Lung (tissue), 17 donors: ENCODE measurements at places on chromosomes 11 and 22. TPM values are rescaled to one million over a fixed set of nuclear protein-coding genes. Genes with fewer than 3 reads are reported as not detected.

The MTMR2 gene
- polyA plus RNA-seq = 15.1 TPM

The CASP12 gene
- 0.15 TPM for polyA plus RNA-seq

The FOLR2 gene
- 11.2 TPM for polyA plus RNA-seq

The OR52A1 gene
- polyA plus RNA-seq = not detected

The ALDH3B2 gene
- 2.6 TPM for polyA plus RNA-seq

The ANKRD13D gene
- 55.8 TPM for polyA plus RNA-seq

The C11orf86 gene
- not detected for polyA plus RNA-seq

The LMNTD2 gene
- 4.6 TPM for polyA plus RNA-seq

The GDPD4 gene
- not detected for polyA plus RNA-seq

The OR5M8 gene
- polyA plus RNA-seq = not detected

The C11orf91 gene
- polyA plus RNA-seq = not detected

The PRODH gene
- polyA plus RNA-seq = 35.8 TPM

The APOA1 gene
- 1.9 TPM for polyA plus RNA-seq

The KRTAP5-10 gene
- 0.20 TPM for polyA plus RNA-seq

The TECTA gene
- 0.63 TPM for polyA plus RNA-seq

The CYTH4 gene
- 84.2 TPM for polyA plus RNA-seq

The SCGB1A1 gene
- 2,989 TPM for polyA plus RNA-seq

The APOBEC3H gene
- polyA plus RNA-seq = 0.57 TPM

The LIF gene
- polyA plus RNA-seq = 26.1 TPM

The TMEM218 gene
- 23.3 TPM for polyA plus RNA-seq

The SYCE3 gene
- polyA plus RNA-seq = 1.1 TPM

The OR5A2 gene
- not detected for polyA plus RNA-seq

The PLA2G3 gene
- polyA plus RNA-seq = 5.7 TPM

The PHETA2 gene
- polyA plus RNA-seq = 12.8 TPM

The TRIM6 gene
- polyA plus RNA-seq = 3.1 TPM

The HBG1 gene
- polyA plus RNA-seq = not detected

The MUC6 gene
- polyA plus RNA-seq = 0.06 TPM

The PIK3C2A gene
- polyA plus RNA-seq = 17.8 TPM

The GAL gene
- polyA plus RNA-seq = not detected

The IGSF22 gene
- 0.34 TPM for polyA plus RNA-seq

The TCN1 gene
- polyA plus RNA-seq = 4.9 TPM

The OR9G1 gene
- polyA plus RNA-seq = not detected

The KCNQ1OT1 gene
- 0.02 TPM for polyA plus RNA-seq

The IFITM10 gene
- 0.93 TPM for polyA plus RNA-seq

The MRGPRE gene
- 0.16 TPM for polyA plus RNA-seq

The OR5P2 gene
- not detected for polyA plus RNA-seq

The ROM1 gene
- polyA plus RNA-seq = 9.3 TPM
